Mucosa of descending colon (tissue), 3 donors: ENCODE measurements at places on chromosomes 5 and 9.

GRCh38 chr5:102231693-102232619 lies 64.1 kb downstream of the SLCO4C1 start:
- DNase-seq = no peak

DNA sequence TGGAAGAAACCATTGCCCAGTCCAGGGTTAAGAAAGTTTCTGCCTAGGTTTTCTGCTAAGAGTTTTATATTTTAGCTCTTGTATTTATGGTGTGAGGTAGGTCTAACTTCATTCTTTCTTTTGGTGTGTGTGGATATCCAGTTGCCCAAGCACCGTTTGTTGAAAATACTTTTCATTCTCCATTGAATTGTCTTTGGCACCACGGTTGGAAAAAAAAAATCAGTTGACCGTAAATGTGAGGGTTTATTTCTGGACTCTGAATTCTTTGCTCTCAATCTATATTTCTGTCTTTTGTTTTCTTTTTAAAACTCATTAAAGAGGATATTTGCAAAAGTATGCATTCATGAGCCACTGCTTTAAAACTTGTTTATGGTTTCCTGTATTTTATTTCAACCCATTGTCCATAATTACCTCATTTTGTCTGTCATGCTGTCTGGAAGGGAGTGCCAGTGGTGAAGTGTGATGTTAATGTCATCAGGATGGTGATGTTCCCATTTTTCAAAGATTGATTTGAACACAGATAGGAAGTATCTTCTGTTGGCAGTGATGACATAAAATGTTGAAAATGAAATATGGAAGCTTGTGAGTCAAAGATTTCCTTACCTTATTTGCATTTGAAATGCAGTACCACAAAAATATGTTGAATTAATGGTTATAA lies 33.9 kb downstream of the HABP4 start:
- no peak for DNase-seq

DNA sequence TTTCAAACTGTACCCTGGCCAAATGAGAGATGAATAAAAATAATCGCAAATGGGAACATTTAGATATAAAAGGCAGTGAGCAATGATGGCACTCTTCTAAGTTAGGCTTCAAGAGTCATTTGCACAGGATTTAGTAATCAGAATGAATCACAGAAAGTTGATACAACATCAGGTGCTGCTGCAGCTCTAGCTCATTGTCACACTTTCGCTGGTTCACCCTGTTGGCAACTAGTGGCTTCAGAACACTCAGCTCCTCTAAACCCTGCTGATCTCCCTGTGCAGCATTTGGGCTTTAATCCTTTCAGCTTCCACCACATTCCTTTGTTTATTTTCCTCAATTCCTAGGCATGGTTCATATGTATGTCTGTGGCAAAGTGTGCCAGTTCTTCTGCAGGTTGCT lies 2071.2 kb upstream of the CDH6 start:
- no peak for DNase-seq

DNA sequence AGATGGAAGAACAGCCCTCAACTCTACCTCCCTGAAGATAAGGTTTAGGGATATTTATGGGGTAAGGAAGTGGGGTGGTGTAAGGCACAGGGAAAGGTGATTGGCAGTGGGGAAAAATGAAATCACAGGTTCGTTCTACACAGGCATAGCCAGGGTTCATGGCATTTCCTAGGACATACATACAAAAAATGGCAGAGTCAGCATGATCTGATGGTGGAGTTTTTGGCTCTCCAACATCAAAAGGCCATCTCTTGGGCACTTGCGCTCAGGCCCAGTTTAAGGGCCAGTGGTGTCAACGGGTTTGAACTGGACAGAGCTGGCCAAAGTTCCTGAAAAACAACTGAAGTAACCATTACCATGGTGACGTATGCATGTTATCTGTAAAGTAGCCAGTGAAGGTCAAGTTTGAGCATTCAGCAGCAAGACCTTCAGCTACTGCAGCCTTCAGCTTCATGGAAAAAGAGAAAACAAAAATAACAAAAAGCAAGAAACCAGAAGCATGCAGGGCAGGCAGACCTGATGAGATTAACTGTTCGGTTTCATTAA lies 92.8 kb downstream of the SMARCA2 start:
- DNase-seq = no peak

- peak; percentile 51 for DNase-seq
These were observed at the start of gene LHX2 for GRCh38 chr9:124011460-124012301. Gene LHX2 (plus strand): TSS chr9:124011768. CDS start chr9:124012349, 581 bp downstream.

DNA sequence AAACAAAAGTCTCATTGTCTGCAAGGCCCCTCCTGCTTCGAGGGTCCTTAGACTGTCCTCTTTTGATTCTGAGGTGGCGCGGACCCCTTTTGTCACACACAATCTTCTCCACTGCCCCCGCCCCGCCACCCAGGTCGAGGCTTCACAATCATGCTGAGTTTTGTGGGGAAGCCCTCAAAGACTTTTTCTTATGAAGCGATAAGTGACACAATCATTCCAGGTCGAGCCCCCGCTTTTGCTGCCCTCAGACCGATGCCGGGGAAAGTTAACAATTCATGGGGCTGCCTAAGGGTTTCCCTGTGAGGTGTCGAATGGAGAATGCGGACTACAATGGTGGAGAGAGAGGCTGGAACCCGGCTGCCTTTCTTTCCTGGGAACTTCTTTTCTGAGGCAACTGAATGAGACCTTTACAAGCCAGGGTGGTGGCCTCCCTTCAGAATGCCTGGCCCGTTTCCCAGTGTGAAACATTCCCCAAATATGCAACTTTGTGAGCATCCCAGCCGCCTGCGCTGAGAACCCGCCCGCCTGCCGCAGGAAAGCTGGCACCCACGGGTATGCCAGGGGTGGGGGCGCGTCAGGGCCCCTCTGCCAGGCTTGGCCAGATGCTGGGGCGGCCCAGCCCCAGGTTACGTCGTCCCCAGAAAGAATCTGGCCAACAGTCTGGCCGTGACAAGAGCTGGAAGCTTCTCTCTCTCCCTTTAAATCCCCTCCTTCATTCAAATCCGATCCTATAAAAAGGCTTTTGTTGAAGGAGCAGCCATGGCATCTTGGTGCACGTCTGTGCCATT lies 71.9 kb downstream of the MAP1B start:
- DNase-seq = peak; percentile 33

GRCh38 chr5:177025101-177025601 lies 2.7 kb downstream of the ZNF346 start:
- no peak for DNase-seq

DNA sequence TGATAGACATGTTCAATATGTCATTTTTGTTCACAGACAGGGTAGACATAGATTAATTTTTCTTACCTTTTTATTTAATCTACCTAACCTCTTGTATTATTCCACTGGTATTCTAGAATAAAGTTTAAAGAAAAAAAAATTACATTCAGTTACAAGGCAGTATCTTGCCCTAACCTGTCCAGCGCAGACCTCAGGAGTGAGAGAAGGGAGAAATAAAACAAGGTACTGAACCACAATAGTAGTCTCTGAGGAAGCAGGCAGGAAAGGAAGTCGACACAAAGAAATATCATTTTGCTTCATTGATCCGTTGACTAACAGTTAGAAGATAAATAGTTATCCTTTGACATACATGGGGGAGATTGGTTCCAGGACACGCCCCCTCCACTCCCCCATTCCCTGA lies 12.5 kb upstream of the ADAMTSL1 start:
- DNase-seq = no peak

DNA sequence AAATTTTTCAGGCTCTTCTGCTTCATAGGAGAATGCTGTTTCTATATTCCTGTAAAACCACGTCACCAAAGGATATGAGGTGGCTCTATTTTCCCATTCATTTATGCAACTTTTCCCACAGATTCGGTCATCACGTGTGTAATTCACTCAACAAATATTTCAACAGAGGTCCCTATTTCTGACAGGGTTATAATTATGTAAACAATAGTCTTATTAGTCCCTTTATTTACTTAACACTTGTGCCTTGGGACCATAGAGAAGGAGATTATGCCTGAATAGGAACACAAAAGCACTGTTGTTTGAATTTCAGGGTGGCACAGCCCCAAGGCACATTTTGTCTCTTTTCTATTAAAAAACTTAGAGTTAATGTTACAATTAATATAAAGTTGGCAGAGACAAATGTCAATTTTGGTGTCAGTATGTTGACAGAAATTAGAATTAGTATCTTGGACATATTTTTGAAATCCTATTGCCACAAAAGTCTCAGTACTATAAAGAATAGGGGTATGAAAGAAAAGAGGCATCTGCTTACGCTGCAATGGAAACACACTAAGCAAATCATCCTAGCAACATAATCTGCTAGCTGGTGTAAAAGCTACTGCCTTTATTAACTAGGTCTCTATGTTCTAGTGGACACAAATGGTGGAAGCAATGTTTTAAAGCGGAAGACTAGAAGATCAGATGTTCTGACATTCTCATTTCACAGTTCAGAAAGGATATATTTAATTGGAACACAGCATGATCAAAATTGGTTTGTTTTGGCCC lies 229.1 kb upstream of the TBCA start:
- no peak for DNase-seq

GRCh38 chr5:111774525-111774924 lies 17.5 kb upstream of the NREP start:
- peak; percentile 68 for DNase-seq

GRCh38 chr5:42995360-42995751 lies 44.8 kb downstream of the ANXA2R start:
- no peak for DNase-seq

- DNase-seq = no peak
These were observed 45.3 kb downstream of the INSL6 start for GRCh38 chr9:5140151-5140550.

GRCh38 chr9:38404314-38404713 lies 11.8 kb downstream of the ALDH1B1 start:
- no peak for DNase-seq

- no peak for DNase-seq
These were observed 53.0 kb downstream of the EXOSC2 start for GRCh38 chr9:130746434-130747212.

DNA sequence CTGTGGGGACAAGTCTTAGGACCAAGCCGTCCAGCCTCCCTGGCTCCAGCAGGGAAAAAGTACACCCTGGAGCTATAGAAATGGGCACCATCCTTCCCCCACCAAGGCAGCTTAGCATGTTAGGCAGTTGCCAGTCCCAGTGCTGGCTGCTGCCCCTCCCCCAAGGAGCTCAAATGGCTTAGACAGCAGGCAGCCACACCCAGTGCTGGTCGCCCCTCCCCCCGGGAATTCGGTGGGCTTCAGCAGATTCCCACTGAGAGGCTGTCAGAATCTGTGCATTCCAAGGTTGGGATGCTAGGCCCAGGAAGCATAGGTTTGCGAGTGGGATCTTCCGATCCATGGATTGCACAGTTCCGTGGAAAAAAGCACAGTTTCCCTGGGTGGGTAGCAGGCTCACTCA lies 105.2 kb upstream of the ITGA1 start:
- DNase-seq = no peak

DNA sequence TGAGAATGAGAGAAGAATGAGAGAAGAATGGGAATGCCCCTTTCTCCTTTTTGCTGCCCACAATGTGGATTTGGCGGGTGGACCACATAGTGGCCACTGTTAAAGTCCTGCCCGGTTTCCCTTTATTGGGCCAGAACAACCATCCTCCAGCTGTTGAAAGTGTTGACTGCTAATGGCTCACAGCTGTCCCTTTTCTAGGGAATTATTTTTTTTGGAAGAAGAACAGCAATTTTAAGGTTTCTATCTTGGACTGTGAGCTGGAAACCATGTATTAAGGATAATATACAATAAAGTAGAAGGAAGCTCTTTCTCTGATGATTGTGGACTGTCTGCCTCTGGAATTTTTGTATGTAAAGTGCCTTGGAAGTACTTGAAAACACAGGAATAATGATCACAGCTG lies 185.9 kb downstream of the DMRT2 start:
- DNase-seq = no peak

- peak; percentile 69 for DNase-seq
These were observed 502 bp upstream of the CERCAM start for GRCh38 chr9:128420060-128420650.

- DNase-seq = no peak
These were observed 27.4 kb downstream of the SNX30 start for GRCh38 chr9:112777914-112778313.

DNA sequence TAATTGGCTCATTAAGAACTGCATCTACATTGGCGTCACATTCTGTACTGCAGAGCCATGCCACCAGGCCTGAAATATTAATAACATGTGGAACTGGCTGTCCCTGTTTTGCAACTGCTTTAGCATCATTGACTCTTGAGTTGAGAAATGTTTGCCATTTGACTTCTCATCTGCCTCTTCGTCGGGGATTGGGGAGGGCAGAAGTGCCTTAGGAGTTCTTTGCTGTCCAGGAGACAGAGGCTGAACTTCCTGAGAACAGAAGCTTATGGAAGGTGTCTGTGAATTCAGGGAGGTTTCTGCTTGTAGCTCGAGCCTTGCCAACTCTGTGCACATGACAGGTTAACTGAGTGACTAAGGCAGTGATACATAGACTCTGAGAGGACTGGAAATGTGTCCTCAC lies 265.0 kb downstream of the KIF4B start:
- no peak for DNase-seq

GRCh38 chr5:149445739-149446369 lies 66.8 kb upstream of the IL17B start:
- DNase-seq = no peak

- DNase-seq = no peak
These were observed 356.3 kb downstream of the BNC2 start for GRCh38 chr9:16514131-16514530.

GRCh38 chr5:25649628-25650265 lies 1005.0 kb upstream of the CDH10 start:
- no peak for DNase-seq

DNA sequence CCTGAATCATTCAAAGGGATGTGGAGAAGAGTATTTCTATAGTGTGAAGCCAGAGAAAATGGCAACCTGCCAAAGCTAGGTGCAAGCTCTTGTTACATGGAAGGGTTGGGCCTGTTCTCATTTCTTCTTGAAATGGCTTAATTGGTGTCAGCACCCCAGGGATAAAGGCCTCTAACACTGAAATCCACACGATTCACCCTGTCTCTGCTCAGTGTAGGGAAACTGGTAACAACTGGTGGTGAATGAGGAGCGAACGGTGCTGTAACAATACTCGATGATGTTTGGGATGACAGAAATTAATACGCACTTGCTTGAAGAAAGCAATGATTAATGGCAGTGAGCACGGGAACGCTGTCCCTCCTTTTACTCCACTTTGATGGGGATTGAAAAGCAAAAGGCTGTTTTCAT lies 16.2 kb downstream of the PBX3 start:
- no peak for DNase-seq

- DNase-seq = no peak
These were observed 194.3 kb upstream of the VLDLR start for GRCh38 chr9:2427120-2427891.

GRCh38 chr5:56172241-56172640 lies 60.9 kb downstream of the ANKRD55 start:
- no peak for DNase-seq

DNA sequence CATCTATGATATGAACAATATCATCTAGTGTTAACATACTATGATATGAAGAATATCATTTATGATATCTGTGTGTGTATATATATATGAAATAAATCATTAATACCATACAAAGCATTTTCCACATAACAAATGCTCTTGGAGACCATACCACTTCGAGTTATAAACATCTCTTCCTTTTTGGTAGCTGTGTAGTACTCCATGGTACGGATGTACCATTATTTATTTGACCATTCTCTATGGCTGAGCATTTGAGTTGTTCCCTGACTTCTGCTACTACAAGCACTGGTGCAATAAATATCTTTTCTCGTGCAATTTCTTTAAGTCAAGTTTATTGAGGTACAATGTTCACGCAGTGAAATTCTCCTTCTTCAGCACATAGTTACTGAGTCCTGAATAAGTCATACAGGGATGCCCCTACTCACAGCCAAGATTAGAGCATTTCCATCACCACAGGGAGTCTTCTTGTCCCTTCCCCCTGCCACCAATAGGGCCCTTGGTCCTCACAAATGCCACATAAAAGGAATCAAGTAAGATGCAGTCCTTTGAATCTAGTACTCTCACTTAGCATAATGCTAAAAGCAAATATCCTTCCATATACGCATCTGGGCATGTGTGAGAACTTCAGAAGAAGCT lies 75.2 kb upstream of the SLC25A48 start:
- DNase-seq = no peak
